ENCODE measurements at places on chromosomes 1 and 21.

- DNase-seq, result no peak
These were observed 134.8 kb downstream of the NOS1AP start for GRCh38 chr1:162204129-162204822.

GRCh38 chr1:154485106-154485505 lies 16.9 kb upstream of the TDRD10 start:
- DNase-seq, result no peak

DNA sequence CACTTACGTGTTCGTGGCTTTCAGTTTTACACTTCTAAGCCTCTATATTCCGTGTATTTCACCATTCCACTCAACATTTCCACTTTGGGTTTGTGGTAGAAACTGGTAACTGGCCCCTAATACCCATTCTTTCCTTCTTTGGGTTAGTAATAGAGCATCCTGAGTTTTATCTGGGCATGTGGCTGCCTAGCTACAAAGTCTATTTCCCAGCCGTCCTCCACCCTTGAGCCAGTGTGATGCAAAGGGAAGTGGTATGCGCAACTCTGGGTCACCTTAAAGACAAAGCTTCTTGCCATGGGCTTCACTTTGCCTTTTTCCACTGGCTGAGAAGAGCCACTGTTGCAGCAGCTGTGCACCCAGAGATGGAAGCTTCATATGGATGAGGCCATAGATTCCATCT lies 73.9 kb downstream of the LAMC2 start:
- DNase-seq, result no peak

DNA sequence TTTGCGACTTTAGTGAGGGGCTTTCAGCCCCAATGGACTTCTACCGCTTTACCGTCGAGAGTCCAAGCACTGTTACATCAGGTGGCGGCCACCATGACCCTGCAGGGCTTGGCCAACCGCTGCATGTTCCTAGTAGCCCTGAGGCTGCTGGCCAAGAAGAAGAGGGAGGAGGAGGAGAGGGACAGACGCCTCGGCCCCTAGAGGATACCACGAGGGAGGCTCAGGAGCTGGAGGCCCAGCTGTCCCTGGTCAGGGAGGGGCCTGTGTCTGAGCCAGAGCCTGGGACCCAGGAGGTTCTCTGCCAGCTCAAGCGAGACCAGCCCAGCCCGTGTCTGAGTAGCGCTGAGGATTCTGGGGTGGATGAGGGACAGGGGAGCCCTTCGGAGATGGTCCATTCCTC lies 8.6 kb upstream of the SLC25A34 start:
- DNase-seq, result no peak

GRCh38 chr1:20732071-20732587 lies 374 bp downstream of the SH2D5 start:
- DNase-seq, result no peak

GRCh38 chr1:243268751-243269460 lies 13.1 kb downstream of the SDCCAG8 start:
- DNase-seq, result no peak

GRCh38 chr1:101175886-101176285 lies 60.9 kb upstream of the S1PR1 start:
- no peak for DNase-seq

DNA sequence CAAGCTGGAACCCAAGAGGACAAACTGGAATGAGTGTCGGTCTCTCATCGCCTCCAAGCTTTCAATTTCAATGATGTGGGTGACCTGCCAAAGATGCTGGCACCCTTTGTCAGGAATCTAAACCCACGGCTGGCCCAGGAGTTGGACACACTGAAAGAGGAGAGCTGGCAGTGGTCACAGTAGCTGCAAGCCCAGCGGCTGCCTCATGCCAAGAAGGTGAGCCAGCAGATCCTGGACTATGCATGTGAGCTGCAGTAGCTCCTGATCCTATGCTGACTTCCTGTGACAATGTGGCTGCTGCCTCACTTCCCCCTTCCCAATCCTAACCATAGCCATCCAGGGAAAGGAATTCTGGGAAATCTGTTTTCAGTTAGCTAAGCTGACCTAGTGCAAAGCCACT lies 117.0 kb upstream of the VAV3 start:
- no peak for DNase-seq

- peak; percentile 34 for DNase-seq
These were observed 32.1 kb upstream of the EPHX4 start for GRCh38 chr1:91997607-91998195.

DNA sequence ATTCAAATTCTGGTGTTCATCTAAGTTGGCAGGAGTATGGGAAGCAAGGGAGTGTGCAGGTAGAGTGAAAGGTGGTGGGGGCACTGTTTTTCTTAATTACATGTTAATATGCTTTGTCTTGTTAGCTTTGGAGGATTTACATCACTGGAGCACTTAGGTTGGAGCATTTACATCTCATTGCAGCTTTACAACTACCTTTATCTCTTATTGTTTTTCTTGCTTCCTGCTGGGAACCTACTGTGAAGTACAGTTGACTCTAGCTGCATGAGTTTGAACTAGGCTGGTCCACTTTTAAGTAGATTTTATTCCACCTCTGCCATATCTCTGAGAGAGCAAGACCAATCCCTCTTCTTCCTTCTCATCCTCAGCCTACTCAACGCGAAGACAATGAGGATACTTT lies 554.8 kb upstream of the B3GALT2 start:
- DNase-seq, result no peak

DNA sequence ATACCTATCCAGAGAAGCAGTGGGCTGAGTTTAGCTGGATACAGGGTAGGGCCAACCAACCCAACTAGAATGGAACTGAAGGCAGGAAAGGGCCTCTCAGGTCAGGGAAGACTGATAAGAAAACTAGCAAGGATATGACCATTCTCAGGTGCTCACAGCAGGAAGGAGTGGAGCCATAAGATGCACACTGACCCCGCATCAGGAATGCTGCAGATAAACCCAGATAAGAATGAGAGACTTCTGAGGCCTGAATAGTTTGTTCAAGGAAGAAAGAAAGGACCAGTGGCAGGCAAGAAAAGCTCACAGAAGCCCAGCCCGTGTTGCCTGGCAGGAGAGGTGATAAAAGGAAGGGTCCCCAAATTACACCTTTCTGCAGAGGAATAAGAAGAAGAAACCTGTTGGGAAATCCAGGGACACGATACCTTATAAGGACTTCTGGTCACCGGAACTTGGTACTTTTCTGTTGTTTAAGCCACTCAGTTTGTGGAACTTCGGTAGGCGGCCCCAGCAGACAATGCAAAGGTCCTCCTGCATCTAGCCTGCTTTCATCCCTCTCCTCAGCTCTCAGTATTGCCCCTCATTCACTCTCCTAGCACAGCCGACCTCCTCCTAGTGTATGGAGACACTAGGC lies 58.9 kb downstream of the ATP1A1 start:
- no peak for DNase-seq

DNA sequence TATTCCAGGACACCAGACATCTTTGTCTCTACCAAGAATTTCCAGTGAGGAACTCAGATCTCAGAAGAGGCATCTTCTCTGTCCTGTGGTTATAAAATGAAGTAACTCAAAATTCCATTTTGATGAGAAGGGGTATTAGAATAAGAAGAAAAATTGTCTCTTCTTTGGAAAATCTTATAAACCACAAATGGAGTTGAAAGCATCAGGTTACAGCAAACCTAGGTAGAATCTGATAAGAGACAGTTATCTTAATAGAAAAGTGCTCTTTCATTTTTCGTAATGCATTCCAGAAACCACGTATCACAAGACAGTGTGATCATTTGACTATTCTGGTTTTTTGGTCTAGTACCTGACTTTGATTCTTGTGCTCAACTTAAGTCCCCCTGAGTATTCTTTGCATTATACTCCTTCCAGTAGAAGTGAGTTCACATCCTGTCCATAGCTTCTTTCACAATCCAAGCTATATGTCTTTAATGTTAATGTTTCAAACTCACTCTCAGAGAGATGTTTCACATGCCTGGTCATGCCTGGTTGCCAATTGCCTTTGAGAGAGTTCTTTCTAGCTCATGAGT lies 120.9 kb upstream of the PRDX6 start:
- no peak for DNase-seq

DNA sequence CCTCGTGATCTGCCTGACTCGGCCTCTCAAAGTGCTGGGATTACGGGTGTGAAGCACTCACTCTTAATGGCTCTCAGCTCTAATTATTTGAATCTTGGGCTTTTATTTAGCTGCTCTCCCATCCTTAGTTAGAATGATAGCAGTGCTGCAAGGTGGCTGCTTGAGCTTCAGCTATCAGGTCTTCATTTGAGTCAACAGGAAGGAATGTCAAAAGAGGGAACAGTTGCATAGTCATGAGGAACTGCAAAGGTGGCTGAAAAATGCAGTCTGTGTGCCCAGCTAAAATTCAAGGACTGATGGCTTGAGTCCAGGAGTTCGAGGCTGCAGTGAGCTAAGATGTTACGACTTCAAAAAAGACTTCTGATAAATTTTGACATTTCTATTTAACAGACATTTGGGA lies 55.6 kb downstream of the UCK2 start:
- DNase-seq, result no peak

DNA sequence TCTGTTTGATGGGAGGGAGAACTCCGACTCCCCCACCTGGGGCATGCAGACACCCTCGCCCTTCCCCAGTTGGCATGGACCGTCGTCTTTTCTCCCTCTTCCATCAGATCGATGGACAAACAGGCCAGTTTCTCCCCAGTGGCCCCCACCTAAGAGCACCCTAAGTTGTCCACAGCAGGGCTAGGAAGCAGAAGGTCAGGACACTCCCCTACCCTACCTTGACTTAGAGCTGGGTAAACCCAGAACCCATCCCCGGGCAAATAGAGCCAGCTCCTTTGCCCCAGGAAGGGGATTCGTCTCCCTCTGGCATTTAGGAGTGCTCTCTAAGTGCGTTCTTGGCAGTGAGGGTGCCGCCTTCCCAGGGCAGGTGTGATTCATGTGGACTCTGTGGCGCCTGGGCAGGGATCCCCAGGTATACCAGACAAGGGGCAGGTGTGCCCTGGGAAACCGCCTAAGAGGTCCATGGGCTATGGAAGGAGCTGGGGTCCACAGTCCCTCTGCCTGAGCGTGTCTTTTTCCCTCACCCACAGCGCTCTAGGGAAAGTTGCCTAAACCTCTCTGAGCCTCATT lies 2.7 kb upstream of the RUNX3 start:
- DNase-seq, result peak; percentile 13

GRCh38 chr1:205229916-205230700 lies 2.4 kb downstream of the TMCC2 start:
- DNase-seq, result peak; percentile 56

- DNase-seq, result no peak
These were observed 14.9 kb downstream of the PODN start for GRCh38 chr1:53076721-53077598.

GRCh38 chr1:228830185-228830953 lies 95.1 kb downstream of the RHOU start:
- DNase-seq, result no peak

- no peak for DNase-seq
These were observed 320.0 kb downstream of the CAMTA1 start for GRCh38 chr1:7105269-7105668.

All from DMS153 (cell line).